ENCODE measurements at places on chromosomes 6 and 20.

DNA sequence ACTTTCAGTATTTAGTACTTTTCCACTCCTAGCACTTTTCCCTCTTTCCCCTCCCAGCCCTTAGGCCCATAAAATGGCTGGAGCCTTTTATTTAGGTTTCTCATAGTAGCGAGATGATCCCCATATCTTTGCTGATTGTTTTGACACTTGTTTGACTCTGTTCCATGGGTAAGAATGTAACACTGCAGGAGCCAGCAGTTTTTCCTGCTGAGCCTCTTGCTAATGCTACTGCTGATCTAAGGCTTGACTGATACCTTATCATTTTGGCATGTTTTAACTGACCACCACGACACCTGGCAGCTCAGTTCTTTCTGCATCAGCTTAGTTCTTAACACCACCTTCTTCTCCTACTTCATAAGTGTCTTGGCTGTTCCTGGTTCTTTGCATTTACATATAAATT lies 29.6 kb downstream of the ZKSCAN8 start:
- DNase-seq, result no peak

- DNase-seq, result no peak
Observed at GRCh38 chr6:18976966-18977365, 589.8 kb downstream of the RNF144B start.

DNA sequence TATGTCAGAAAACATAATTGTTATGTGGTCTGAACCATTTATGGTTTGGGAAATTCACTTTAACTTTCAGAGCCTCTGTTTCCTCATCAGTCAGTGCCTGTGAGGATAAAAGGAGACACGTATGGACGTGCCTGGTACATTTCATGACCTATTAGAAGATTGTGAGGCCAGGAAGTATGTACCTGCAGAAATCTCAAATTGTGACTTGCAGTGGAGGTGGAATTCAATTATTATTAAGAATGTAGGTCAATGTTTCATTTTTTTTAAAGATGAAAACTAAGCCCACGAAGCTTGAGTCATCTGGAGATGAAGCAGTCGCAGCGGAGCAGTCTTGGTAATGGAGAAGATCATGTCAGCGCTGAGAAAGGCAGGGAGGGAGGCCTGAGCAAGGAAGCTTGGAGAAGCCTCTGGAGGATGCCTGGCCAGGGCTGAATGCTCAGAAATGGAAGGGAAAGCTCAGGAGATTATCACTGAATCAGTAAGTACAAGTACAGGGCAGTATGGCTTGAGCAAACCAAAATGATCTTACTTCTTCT lies 3.9 kb upstream of the DSE start:
- DNase-seq, result no peak

DNA sequence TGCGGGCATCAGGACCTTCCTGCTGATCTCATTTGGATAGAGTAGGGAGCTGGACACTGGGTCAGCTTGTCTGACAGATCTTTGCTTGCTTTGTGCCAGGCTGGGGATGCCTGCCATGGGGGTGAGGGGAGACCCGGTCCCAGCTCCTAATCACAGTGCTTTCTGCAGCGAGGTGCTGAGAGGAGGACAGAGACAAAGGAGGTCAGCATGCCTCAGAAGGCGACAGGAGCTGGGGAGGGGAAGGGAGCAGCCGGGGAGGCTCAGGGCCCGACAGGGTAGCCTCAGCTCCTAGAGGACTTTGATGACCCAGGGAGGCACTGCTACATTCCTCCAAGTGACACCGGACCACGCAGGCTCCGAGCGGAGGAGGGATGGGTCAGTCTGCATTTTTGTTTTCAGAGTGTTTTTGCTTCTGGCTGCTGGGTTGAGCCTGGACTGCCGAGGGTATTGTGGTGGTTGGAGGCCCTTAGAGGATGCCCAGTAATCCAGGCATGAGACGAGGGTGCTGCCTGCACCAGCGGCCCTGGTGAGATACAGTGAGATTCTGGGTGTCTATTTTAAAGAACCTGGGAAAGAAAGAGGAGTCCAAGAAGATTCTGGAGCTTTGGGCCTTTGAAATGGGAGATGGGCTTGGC lies 7.8 kb downstream of the RBM38 start:
- no peak for DNase-seq

- no peak for DNase-seq
Observed at GRCh38 chr6:41162687-41163418, at the start of gene TREM2. Gene TREM2 (minus strand): TSS chr6:41163116. CDS start chr6:41163082, 34 bp downstream.

Data from RKO (cell line).